ENCODE measurements at places on chromosomes 4 and X.

- DNase-seq = no peak
Measured at GRCh38 chr4:153170407-153170806, 33.8 kb upstream of the TRIM2 start.

- no peak for DNase-seq
Measured at GRCh38 chr4:20266215-20267082, 14.7 kb downstream of the SLIT2 start.

DNA sequence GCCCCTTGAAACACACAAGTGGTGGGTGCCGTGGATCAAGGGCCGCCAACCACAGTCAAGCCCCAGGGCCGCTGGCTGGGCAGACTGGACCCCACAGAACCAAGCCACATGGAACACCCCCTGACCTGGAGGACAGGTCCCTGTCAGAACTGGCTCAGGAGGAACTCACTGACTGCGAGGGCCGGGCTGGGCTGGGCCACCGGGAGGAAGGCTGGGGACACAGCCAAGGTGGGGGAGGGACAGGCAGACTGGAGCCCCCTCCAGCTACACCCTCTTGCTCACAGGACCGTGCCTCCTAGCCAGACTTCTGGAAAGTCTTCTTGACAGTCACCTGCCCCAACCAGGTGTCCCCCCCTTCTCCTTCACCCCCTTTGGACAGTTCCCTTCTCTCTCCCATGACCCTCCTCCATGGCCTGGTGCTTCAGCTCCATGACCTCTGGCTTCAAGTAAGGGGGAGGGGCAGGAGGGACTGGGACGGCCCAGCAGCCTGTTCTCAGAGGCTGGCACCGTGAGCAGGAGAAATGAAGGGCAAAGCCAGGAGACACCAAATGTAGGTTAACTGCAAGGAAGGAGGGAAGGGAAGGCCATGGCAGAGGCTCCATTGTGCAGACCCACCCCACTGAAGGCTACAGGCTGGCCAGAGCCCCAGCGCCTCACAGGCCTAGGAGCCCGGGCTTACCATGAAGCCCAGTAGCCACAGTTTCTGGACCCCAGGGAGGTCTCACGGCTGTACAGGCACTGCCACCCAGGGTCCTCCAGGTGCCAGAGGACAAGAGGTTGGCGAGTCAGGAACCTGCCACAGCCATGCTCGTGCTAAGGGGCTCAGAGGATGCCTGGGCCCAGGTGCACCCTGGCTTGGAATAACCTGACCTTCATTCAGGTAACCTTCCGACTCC is 22.6 kb upstream of the DUSP9 start:
- no peak for DNase-seq

DNA sequence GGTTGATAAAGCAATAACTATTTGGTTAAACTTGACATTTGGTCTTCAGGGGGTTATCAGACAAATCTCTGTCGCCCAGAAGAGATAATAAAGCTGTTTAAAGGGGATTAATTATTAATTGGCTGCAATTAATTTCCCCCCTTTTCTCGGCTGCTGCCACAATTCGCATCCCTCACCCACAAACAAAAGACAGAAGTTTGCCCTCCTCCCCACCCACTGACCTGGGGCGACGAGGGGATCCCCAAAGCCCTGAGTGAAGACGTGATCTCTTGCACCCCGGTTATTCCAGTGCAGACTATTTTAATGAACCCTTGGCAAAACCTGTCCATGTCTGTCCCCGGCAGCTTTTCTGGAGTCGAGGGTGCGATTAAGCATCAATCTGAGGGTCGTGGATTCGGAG is 55.7 kb upstream of the TMEM33 start:
- no peak for DNase-seq
